ENCODE measurements at places on chromosomes 3 and 15.

DNA sequence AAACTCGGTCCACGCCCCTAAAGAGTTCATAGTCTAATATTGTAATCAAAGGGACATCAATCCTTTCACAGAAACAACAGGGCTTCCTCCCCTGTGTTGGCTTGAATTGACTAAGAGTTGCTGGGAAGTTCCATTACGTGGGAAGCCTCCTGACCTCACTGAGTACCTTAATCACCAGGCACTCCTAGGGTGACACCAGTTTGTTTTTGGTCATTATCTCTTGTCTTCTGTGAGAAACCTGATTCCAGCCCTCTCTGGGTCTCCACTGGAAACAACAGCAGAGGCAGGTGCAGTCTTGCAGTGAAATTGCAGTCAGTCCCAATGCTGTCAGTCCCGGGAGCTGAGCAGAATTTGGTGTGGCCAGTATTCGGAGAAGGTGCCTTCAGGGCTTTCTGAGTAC lies 55.4 kb downstream of the BOC start:
- no peak for DNase-seq

DNA sequence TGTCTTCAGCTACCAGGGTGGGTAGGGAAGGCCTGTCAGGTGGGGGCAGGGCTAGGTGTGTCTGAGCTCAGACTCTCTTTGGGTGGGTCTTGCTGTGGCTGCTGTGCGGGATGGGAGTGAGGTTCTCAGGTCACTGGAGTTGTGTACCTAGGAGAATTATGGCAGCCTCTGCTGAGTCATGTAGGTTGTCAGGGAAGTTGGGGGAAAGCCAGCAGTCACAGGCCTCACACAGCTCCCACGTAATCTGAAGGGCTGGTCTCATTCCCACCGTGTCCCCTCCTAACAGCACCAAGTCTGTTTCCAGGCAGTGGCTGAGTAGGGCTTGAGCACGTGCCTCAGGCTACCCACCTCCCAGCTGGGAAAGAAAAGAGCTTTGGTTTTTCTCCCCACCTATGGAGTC lies 67.0 kb downstream of the CHCHD4 start:
- DNase-seq: no peak

DNA sequence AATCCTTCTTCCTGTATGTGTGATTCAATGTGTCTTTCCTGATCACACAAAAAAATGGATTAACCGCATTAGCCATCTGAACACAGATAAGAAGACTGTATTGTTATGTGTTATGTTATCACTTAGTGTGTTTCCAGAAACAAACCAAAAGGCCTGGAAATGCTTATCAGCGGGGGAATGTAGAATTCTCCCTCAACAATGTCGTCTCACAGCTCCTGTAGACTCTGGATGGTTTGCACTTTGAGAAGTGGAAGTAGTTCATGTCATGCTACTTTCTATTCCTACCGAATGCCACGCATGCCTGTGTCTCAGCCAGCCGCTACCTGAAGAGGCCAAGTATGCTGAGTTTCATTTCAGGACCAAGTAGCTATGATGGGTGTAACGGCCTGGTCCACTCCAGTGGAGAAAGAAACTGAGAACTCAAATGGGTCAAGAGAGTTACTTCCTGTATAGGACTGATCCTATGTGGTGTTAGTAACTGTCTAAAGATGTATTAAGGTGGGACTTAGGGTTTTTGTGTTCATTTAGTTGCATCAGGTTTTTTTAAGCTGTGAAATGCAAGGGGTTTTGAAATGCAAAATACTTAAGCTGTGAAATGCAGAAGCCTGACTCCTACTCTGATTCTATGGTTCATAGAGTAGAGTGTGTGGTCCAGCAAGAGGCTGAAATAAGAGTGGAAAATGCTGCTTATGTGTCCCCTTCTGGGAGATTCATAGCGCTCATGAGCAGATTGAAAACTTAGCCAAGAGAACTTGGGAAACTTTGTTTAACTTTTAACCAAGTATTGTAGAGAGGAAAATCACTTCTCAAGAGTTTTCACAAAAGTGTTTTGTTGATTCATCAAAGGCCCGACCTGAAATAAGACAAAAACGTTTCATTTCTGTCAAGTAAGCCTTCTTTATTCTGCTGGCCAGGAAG lies 118.5 kb upstream of the LMOD3 start:
- no peak for DNase-seq

DNA sequence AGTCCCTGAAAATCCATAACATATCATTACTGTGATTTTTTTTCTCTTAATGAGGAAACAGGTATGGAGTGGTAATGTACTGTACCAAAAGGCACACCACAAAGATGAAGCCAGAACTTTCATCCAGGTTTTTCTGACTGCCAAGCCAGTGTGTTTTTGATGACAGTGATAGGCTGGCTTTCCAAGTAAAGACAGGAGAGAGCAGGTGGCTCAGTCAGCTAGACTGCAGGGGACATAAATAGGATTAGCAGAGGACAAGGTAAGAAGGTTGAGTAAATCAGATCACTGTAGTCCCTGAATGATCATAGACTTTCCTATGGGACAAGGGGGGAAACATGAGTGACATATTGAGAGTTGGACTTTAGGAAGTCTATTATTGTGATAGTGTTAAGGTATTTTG lies 127.9 kb downstream of the GADL1 start:
- no peak for DNase-seq

DNA sequence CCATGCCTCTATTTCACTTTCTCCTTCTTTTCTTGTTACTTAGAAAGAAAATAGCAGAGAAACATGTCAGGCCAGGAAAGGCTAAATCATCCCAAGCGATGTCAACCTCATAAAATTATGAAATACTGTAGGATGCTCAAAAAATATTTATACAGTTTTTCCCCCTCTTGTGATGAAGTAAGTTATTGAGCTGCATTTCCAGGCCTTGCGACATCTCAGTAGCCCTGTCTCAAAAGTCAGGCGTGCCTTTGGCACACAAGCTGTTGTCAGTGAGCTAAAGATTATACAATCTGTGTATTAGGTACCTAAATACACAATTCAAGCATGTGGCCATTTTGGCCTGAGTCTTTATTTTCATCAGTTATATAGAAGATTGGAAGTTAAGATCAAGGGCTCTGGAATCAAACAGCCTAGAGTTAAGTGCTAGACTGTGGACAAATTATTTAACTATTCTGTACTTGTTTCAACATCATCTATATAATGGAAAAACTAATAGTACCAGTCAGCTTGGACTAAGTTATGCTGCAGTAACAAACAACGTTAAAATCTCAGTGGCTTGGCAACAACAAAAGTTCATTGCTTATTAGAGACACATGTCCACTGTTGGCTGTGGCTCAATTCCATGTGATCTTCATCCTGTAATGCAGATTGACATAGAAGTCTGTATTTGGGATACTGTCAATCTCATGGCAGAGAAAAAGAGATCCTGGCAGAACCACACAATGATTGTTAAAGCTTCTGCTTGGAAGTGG lies 406.4 kb upstream of the PROK2 start:
- DNase-seq: no peak

DNA sequence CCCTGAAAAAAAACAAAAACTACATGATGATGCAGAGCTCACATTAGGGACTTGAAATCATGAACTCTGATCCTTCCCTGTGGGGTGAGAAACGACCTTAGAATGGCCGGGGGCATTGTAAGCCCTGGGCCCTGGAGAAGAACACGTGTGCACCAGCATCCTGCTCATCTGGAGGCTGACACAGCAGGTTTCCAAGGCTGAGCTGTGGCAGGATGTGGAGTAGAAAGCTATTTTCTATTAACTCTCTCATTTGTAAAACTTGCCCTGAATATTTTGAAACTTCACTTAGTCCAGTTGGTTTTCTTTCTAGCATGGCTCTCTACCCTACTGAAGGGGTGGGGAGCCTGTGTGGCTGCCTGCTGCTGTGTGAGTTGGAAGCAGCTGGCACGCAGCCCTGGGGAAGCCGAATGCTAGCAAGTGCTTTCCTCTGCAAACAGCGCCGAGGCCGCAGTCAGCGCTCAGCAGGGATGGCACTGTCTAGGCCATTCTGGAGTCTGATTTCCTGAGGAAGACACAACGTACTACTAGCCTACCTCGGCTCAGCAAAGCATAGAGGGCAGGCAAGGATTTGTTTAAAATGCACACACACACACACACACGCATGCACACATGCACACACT lies 58.0 kb downstream of the GABRG3 start:
- DNase-seq: no peak

DNA sequence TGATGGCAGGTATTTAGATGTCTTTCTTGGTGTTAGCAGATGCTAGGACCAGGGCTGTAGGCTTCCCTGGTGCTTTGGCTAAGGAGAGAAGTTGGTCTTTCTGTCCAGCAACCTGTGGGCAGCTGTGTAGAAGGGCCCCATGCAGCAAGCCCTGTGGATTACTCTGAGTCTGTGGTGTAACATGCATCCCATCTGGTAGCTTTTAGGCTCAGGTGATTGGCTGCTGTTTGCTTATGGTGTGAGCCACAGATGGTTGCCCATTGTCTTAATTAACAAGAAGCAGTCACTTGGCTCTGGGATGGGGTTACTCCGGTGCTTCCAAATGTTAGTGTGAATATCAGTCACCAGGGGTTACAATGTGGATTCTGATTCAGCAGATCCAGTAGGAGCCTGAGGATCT lies 368.6 kb upstream of the C2CD4B start:
- DNase-seq: no peak

DNA sequence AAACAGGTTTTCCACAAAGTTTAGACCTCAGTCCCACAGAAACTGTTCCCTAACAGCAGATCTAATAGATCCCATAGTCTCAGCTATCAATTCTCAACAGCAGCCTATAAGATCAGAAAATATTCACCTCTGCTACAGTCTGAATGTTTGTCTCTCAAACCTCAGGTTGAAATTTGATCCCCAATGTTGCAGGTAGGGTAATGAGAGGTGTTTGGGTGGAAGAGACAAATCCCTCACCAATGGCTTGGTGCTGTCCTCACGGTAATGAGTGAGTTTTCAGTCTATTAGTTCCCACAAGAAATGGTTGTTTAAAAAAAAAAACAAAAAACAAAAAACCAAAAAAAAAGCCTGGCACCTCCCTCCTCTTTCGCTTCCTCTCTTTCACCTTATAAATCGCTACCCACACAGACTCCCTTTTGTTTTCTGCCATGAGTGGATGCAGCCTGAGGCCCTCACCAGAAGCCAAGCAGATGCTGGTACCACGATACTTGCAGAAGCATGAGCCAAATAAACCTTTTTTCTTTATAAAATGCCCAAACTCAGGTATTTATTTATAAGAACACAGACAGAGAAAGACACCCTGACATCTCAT lies 14.2 kb downstream of the ZNF280D start:
- no peak for DNase-seq

- no peak for DNase-seq
Observed at GRCh38 chr3:43326891-43327581, 40.7 kb downstream of the SNRK start.

GRCh38 chr3:64422192-64422591 lies 196.9 kb upstream of the PRICKLE2 start:
- DNase-seq: no peak

DNA sequence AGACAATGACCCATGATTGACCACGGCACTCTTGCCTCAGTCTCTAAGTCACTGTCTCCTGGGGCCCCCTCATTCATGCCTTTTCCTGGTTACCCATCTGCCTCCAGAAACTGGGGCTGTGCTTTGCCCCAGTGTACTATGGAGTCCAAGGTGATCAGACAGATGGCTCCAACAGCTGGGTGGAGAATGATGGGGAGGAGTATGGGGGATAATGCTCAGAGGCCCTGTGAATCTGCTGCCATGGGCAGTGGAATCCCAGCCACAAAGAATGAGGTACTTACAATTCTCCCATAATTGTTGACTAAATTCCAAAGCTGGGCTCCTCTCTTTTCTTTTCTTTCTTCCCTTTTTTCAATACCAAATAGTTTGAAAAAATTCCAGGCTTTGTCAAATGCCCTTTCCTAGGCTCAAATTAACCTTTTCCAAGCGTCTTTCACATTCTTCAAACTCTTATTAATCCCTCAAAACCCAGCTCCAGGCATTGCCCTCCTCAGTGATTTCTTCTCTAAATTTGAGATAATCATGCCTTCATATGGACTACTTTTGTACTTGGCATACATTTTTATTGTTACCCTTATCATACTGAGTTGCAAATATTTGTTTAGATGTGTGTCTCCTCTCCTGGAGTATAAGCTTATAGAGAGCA lies 148.5 kb upstream of the ICE2 start:
- DNase-seq: no peak

GRCh38 chr15:27706300-27706699 lies 392.8 kb downstream of the OCA2 start:
- no peak for DNase-seq

- DNase-seq: no peak
Observed at GRCh38 chr3:37993460-37993819, 2.9 kb downstream of the VILL start.

DNA sequence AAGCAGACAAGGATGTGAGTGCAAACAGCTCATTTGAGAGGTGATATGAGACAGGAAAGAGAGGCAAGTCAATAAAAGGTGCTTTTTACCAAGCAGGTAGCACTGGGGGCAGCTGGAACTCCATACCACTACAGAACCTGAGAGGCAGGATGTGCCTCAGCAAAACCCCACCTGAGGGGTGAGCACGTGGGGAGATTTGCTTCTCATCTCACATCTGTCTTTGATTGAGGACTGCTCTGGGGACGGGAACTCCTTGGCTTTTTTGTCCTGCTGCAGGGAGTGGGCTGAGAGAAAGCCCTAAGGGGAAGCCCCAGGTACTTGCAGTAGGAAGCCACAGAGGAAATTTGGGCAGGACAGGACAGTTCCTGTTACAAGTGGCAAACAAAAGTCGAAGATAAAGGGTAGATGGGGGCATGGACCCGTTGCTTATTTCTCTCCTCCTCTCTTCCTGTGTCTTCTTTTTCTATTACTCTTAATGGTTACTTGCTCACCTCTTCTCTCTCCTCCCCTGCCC lies 27.1 kb downstream of the CFAP161 start:
- DNase-seq: no peak

GRCh38 chr3:98361289-98361688 lies 7.6 kb downstream of the OR5K4 start:
- DNase-seq: no peak

DNA sequence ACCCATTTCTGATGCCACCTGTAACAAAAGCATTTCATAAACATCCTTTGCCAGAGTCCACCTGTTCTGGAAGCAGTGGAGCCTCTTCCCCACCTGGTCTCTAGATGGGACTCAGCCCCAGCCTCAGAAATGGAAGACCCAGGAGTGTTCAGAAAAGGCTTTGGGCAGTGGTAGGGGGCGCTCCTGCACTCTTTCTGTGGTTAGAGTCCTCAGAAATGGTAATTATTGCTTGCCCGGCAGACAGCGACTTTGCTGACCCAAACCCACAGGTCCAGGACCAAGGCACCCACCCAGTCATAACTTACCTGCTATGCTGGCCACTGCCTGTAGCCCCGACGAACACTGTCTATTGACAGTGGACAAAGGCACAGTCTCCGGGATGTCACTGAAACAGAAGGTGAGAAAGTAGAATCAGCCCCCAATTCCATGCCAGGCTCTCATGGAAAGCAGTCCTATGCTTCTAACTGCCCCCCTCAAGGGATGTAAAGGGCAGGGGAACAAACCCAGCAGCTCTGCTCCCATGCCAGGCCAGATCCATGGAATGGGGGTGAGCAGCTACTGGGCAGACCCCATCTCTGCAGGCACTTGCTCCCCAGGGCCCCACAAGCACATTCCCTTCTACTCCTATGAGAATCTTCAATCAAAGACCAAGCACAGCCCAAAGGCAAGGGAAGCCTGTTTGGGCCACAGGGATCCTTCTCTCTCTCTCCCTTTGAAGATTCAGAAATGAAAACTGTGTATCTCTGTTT lies 5.1 kb downstream of the ACAA1 start:
- no peak for DNase-seq

- DNase-seq: no peak
Observed at GRCh38 chr3:8658306-8659212, 14.0 kb upstream of the SSUH2 start.

Measured in BJ (cell line).